CD4-positive, alpha-beta memory T cell (primary cell): ENCODE measurements at places on chromosomes 6 and 20.

GRCh38 chr6:161674930-161675682, 401.2 kb upstream of the AGPAT4 start:
- no peaks in the 10 kb centered on the region for H3K36me3 ChIP-seq
- H3K27me3 ChIP-seq, result no peaks in the 10 kb centered on the region
- no peaks in the 10 kb centered on the region for H3K4me1 ChIP-seq
- no peak overlapping the region for H3K27ac ChIP-seq

DNA sequence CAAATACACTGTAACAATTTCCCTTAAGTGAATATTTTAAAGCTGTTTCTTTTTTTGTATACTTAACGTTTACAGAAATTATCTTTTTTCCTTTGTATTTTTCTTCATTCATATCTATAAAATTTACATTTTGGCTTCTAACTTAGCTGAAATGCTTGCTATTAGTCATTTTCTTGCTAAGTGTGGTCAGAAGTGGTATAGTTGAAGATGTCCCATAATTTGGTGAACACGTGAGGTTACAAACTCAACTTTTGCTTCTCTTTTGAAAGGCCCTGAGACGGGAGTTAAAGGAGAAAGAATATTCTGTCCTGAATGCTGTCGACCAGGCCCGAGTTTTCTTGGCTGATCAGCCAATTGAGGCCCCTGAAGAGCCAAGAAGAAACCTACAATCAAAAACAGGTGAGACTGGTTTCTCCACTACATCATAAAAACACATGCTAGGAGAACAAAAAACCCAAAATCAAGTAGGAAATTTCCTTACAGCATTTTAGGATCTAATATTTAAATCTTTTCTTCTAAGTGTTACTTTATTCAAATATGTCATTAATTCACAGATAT, 445.0 kb downstream of the UTRN start:
- peaks cover 14% of the 10 kb centered on the region for H3K36me3 ChIP-seq
- H3K27me3 ChIP-seq, result no peaks in the 10 kb centered on the region
- H3K4me3 ChIP-seq, result no peak overlapping the region
- DNase-seq, result no peak
- no peaks in the 10 kb centered on the region for H3K4me1 ChIP-seq

- H3K27me3 ChIP-seq, result no peaks in the 10 kb centered on the region
- no peak for DNase-seq
- no peaks in the 10 kb centered on the region for H3K4me1 ChIP-seq
- H3K36me3 ChIP-seq, result no peaks in the 10 kb centered on the region
Measured at GRCh38 chr6:107644513-107644912, 154.6 kb downstream of the SOBP start.

- no peaks in the 10 kb centered on the region for H3K4me1 ChIP-seq
- H3K36me3 ChIP-seq, result no peaks in the 10 kb centered on the region
- no peak for DNase-seq
Measured at GRCh38 chr20:6780433-6781190, 13.1 kb downstream of the BMP2 start.
